ENCODE measurements at places on chromosomes 2 and 18.

- DNase-seq, result no peak
These were observed 74.4 kb downstream of the KIAA1328 start for GRCh38 chr18:36903215-36903928.

- no peak for DNase-seq
These were observed 65.2 kb upstream of the RNF152 start for GRCh38 chr18:61957801-61958516.

DNA sequence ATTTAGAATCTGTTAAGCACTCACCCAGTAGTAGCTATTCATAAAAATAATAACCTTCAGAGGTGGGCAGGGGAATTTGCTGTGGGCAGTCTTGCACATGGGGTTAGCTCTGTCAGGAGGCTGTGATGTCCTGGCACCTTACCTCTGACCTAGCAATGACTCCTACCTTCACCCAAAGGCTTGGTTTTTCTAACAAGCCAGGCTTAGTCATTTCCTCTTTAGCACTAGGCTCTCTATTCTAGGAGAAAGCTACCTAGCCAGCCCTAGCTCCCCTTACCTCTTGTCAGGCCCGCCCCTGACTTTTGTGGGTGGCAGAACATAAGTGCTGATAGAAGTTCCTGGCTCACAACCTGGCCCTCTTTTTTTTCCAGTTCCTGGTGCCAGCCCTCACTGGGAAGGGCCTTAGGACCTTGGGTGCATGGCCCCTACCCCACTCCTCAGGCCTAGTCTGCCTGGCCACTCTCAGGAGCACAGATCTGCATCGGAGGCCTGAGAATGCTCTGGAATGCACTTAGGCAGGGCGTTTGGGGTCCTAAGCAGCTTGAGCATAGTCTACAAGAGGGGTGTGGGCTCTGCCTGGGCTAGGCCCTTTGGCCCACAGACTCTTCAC is 17.7 kb downstream of the CPLX4 start:
- no peak for DNase-seq

- no peak for DNase-seq
These were observed 1368.4 kb upstream of the LRRTM1 start for GRCh38 chr2:81672923-81673322.

DNA sequence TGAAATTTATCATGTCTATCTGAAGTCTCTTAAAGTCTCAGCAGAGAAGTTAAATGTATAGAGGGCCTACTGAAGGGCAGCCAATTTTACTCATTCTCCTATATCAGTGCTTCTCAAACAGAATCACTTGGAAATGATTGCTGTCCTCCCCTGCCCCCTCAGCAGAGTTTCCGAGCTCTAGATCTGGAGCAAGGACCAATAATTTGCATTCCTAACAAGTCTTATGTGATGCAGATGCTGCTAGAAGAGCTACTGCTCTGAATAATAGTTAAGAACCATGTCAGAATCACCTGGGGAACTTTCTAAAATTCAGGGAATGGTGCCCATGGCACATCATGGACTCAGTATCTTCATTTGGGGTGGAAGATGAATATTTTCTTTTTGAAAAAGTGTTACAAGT is 105.6 kb upstream of the EPHA4 start:
- no peak for DNase-seq

GRCh38 chr2:54579682-54580620 is 123.8 kb downstream of the SPTBN1 start:
- DNase-seq, result no peak

DNA sequence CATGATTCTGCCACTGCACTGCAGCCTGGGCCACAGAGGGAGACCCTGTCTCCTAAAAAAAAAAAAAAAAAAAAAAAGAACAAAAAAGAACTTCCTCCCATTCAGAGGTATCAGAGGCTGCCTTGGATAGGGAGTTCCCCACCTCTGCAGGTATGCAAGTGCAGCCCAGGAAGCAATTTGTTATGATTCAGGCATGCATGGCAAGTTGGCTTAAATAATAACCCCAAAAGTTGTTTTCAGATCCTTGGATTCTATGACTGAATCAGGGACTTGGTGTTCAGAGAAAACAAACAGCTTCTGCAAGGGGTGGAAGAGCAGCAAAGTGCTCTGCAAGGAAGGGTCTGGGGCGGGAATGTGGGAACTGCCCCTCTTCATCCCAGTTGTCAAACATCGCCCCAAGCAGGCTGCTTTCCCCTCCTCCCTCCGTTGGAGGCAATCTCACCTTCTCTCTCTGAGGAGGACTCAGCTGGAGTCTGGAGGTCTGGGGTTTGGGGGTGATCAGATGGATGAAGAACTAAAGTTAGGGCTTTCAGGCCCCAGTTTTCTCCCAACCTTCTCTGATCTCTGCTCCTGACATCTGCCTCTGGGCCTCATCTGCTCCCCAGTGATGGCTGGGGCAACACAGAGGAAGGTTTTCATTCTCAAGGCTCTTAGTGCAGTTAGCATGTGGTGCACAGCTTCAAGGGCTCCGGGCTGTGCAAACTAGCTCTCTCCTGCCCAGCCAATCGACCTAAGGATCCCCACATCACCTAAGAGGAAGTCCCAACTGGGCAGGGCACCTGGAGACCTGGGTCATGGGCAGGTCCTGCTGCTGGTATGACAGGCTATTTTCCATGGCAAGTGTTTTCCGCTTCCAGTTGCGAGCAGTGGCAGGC is 3.5 kb upstream of the GDF7 start:
- no peak for DNase-seq

- no peak for DNase-seq
These were observed 231.1 kb upstream of the AGAP1 start for GRCh38 chr2:235262750-235263149.

DNA sequence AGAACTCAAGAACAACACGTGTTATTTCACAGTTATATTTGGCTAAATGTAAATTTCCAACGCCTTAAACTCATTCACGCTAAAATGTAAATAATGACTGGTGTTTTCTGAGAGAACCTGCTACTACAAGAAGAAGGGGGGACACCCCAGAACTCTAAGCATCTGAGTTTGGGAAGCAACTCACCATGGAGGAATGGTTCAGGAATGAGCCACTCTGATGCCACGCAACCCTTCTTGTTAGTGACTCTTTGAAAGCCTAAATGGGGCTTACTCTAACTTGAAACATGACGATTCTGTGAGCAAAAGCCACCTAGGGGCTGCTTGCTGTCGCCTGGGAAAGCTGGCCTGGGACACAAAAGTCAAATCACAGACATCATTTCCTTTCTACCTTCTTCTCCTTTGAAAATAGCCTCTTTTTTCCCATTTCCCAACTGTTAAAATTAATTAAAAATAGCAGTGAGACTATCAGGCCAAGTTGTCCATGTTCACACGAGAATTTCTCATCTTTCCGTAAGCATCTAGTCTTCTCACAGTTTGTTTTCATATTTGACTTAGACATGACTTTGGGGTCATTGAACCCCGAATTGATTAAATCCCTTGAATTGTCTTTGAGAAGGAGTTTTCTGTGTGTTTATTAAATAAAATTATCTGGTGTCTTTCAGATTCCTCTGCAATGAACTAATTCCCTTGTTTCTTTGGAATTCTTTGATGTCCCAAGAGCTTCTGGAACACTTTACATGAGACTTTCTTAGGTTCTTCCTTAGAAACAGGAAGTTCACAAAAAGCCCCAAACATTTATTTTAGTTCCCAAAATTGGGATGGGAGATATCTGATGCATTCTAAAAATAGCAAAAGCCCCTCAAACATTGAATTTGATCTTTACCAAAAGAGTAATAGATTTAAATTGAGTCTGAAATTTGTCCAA is 75.5 kb upstream of the CABLES1 start:
- DNase-seq, result no peak

- no peak for DNase-seq
These were observed 21.0 kb downstream of the INPP4A start for GRCh38 chr2:98465456-98466226.

DNA sequence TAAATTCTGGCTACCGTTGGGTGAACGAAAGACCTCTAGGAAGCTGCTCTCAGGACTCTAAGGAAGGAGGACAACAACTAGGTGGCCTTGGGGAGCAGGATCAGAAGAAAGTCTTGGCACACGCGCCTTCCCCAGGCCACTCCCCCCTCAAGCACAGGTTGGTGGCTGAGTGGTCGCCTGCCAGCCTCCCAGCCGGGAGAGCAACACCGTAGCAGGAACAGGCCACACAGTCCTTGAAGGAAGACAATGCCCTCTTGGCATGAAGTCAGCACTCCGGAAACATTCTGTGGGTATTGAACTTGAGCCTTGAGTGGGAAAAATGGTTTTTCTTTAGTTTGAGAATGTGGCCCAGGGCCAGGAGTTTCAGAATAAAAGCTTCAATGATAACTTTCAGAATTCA is 87.4 kb upstream of the AGAP1 start:
- DNase-seq, result no peak

GRCh38 chr2:217802876-217803652 is 199.7 kb downstream of the TNS1 start:
- no peak for DNase-seq

GRCh38 chr2:181780657-181781056 is 100.3 kb upstream of the NEUROD1 start:
- DNase-seq, result no peak

DNA sequence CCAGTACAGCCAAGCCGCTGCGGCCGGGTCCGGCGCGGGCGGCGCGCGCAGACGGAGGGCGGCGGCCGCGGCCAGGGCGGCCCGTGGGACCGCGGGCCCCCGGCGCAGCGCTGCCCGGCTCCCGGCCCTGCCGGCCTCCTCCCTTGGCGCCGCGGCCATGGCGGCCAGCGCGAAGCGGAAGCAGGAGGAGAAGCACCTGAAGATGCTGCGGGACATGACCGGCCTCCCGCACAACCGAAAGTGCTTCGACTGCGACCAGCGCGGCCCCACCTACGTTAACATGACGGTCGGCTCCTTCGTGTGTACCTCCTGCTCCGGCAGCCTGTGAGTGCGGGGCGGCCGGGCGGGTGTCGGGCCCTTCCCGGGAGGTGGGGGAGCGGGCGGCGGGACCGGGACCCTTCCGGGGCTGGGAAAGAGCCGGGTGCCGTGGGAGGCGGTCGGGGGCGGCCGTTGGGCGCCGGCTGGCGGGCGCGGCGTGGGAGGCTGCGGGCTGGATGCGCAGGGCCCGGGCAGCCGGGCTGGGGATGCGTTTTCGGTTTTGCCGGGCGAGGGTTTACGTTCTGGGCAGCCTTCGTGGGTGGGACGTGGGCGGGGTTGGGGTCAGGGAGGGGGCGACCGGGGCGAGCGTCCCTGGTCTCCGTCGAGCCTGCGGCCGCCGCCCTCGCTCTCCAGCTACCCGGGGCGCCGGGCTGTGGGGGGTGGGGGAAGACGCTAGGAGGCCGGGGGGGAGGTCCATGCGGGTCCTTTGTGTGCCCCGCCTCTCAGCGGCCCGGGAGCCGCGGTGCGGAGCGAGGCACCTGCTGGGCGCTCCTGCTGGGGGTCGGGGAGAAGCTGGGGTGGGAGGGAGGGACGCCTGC is 537 bp downstream of the AGFG1 start:
- DNase-seq, result no peak

GRCh38 chr2:44136252-44136651 is 32.4 kb upstream of the PPM1B start:
- peak; percentile 52 for DNase-seq
